H4 (cell line): ENCODE measurements at places on chromosomes 13 and 19. TPM values are rescaled to one million over a fixed set of nuclear protein-coding genes. Genes with fewer than 3 reads are reported as not detected.

NKPD1 gene
- 0.19 TPM in 1 of 2 replicates, not detected in the other for total RNA-seq

PGLYRP1 gene
- total RNA-seq = not detected in 2 replicates

FBXL3 gene
- total RNA-seq = 12.2 and 20.0 TPM in 2 replicates

DNA sequence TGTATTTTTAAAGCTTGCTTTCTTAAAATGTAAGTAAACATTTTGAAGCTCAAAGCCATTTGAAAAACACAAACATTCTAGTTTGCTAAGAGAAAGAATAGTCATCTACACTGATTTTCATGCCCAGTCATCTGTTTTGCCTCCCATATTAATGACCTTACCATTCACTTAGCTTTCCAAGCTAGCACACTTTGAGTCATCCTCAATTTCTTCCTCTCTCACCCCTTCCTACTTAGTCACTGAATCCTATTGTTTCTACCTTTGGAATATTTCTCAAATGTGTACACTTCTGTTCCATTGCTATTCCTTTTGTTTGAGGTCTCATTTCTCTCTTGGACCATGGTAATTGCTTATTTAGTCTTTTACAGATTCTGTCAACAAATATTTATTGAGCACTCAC is 7.3 kb upstream of the HS6ST3 start:
- no peak for DNase-seq

DNA sequence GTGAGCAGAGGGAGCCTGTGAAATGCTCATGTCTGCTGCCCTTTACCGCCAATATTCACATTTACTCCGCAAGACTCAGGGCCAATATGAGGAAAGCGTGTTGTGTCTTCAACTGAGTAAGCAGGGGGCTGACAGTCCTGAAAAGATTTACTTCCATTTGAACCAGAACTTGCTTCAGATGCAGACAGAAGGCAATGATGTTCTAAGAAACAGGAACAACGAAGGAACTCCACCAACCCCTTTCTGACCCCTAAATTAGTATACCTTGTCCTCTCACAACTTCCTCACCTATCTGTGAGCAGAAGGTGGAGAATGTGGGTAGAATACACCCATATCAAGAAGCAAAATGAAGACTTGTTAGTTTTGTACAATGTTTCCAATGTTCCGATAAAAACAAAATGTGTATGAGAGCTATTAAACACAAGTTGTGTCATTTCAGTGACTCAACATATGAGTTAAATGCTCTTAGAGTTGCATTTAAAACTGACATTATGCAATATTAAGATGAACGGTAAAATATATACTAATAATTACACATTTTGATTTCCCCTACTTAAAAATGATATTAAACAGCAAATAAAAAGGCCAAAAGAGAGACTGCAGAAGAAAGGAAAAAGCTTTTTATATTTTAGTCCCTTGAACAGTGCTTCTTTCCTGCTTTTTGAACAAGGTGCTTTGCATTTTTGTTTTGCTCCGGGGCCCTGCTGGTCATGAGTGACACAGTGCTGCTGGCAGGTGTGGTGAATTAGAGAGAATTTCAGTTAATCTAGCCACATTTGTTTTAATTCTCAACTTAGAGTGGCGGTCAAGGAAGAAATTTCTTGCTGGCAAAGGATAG is 16.0 kb downstream of the TMEM272 start:
- DNase-seq = no peak

DNA sequence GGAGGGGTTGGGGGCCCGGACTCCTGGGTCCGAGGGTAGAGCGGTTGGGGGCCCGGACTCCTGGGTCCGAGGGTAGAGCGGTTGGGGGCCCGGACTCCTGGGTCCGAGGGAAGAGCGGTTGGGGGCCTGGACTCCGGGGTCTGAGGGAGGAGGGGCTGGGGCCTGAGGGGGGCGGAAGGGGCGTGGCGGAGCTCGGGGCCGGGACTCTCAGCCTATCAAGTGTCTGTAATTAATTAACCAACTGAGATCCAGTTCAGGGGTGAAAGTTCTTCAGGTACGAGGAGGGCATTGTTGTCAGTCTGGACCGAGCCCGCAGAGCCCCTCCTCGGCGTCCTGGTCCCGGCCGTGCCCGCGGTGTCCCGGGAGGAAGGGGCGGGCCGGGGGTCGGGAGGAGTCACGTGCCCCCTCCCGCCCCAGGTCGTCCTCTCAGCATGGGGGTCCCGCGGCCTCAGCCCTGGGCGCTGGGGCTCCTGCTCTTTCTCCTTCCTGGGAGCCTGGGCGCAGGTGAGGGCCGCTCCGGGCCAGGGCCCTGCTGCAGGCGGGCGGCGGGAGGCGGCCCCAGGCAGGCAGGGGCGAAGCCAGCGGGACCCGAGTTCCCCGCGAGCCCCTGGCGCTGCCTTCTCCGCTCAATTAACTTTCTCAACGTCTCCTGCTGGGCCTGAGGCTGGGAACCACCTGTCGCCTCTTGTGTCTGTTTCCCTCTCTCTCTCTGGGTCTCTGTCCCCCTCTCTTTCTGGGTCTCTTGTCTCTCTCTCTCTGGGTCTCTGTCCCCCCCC is 697 bp downstream of the FCGRT start:
- no peak for DNase-seq

GRCh38 chr13:48505597-48506091 is 27.2 kb downstream of the RCBTB2 start:
- peak; percentile 93 for DNase-seq

DNA sequence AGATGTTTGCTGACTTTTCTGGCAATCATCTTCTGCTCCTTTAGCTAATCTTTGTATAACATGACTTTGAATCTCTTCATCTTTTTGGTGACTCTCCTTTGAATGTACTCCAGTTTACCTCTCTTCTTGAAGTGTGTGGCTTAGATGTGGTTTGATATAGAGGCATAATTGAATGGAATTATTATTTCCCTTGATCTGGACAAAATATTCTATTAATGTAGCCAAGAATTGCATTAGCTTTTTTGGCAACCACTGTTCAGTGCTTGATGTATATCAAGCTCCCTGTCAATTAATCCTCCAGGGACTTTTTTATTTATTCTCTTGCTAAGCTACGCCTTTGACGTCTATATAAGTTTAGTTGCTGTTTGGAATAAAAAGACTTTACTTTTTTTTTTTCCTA is 490.8 kb downstream of the PCDH20 start:
- DNase-seq = no peak

- DNase-seq = no peak
These were observed 22.5 kb downstream of the ZDHHC20 start for GRCh38 chr13:21436582-21436981.
